ENCODE measurements at places on chromosomes 5 and 9.

GRCh38 chr5:44779167-44779566 is 29.6 kb upstream of the MRPS30 start:
- DNase-seq = no peak

DNA sequence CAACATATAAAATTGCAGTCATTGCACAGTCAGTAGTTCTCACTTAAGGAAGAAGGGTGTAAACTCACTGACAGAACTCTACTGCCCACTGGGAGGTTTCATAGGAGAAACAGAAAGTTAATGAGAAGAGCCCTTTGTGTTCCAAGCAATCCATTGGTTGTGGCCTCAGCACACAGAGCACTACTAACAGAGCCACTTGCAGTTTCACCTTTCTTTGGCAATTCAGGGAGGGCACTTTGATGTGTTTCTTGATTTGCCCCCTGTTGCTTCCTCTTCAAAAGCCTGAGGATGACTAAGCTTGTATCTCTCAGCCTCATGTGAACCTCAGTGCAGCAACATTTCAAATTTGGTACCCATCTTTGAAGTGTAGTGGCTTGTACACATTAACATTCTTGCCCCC is 409.4 kb downstream of the DMRTA1 start:
- no peak for DNase-seq

- DNase-seq = no peak
Measured at GRCh38 chr9:3299872-3300271, 225.9 kb downstream of the RFX3 start.

DNA sequence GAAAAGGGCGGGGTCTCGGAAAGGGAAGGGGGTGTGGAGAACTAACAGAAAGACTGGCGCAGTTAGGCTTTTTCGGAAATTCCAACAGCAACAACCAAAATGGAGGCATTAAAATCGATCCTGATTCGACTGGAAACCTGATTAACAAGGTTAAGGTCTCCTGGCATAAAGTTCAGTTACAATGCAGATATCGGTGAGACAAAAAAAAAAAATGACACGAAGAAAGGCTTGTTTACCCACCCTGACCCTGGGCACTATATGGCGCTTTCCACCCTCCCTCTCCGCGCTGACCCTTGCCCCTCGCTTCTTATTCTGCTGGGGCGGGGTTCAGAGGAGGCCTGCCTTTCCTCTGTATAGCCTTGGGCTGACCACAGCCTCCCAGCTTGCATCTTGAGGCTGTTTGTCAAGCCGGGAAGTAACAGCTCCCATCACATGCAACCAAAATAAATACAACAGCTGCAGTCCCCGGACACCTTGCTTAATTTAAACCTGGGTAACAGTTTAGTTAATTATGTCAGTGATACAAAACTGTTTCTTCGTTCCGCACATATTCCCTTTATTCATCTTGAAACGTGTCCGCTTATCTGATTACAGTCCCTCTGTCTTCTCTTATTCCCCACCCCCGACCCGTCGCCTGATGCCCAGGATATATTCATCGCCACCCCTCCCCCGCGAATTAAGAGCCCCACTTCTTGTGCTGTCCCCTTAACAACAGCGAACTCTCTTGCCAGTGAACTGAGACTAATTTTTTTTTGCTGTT is 795 bp upstream of the PJA2 start:
- DNase-seq = peak; percentile 74

- no peak for DNase-seq
Measured at GRCh38 chr5:144122081-144122480, 48.4 kb downstream of the YIPF5 start.

- DNase-seq = no peak
Measured at GRCh38 chr5:26877154-26877553, 161.2 kb downstream of the CDH9 start.

DNA sequence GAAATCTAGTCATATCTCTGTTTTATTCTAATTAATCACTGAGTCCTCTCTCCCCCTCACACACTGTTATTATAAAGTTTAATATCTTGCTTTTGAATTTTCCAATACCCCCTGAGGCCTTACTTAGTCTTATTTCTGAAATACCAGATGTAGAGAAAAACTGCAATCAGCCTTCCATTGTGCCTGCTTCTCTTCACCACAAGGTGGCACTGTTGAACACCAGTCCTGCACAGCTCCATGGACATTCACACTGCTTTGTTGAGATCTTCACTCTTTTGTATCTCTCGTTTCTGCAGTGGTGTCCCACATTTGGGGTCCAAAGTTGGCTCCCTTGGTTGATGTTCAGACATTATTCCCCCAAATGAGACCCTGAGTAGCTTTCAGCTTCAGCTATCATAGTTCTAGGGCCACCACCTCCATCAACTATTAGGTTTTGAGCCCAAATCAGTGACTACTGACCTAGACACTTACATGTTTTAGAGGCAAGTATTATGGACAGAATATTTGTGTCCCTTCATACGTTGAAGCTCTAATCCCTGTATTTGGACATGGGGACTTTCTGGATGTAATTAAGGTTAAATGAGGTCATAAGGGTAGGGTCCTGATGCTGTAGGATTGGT is 24.3 kb downstream of the BOD1 start:
- DNase-seq = no peak

DNA sequence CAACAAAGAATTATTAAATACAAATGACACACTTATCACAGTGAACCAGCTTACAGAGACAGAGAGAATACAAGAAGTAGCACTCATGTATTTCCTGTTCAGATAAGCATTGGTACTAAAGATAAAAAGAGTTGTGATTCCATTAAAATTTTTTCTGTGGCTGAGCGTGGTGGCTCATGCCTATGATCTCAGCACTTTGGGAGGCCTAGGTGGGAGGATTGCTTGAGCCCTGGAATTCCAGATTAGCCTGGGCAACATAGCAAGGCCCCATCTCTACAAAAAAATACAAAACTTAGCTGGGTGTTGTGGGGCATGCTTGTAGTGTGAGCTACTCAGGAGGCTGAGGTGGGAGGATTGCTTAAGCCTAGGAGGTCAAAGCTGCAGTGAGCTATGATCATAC is 32.9 kb downstream of the FCHO2 start:
- no peak for DNase-seq

- DNase-seq = no peak
Measured at GRCh38 chr5:1348986-1349245, 4.0 kb upstream of the CLPTM1L start.

DNA sequence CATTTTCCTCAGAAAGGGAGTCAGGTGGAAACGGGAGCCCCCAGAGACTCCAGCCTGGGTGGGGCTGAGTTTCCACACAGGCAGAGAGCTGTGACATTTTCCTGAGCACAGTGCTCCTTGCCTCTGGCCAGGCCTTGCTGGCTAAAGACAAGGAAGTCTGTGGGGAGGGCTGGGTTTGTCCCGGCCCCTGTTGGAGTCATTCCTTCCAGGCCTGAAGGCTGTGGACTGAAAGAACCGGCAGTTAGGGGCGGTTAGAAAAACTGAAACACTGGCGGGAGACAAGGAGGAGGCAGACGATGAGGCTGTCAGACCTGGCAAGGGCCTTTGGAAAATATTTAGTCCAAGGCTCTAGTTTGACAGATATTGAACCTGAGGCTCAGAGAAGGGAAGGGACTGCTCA is 29.9 kb downstream of the COL15A1 start:
- no peak for DNase-seq

DNA sequence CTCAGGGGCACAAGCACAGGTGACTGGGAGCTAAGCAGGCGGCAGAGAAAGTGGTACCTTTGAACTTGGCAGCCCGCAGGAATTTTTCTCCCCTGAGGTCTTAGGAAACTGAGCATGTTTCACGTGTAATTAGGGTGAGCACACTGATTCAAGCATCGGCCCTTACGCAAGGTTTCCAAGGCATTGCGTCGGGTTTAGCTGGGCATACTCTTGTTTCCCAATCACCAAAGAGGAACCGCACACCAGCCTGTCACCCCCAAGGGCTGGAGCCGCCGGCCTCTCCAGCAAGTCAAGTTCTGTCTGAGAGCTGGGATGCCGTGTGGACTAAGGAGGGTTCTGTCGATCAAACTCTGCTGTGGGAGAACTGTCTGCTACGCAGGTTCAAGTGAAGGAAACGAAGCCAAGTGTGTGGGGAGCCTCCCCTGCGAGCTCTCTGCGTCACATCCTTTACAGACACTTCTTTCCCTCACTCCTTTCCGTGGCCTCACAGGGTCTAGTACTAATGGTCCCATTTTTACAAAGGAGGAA is 53.0 kb downstream of the ERGIC1 start:
- no peak for DNase-seq

DNA sequence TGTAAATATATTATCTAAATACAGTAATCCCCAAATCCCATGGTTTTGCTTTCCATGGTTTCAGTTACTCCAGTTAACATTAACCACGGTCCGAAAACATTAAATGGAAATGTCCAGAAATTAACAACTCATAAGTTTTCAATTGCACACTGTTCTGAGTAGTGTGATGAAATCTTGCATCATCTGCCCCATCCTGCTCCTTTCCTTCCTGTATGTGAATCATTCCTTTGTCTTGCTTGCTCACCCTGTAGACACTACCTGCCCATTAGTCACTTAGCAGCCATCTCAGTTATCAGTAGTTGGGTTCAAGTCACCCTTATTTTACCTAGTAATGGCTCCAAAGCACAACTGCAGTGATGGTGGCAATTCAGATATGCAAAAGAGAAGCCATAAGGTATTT is 1568.5 kb upstream of the WWC1 start:
- DNase-seq = no peak

GRCh38 chr5:176355400-176356178 is 6.0 kb downstream of the KIAA1191 start:
- DNase-seq = no peak

GRCh38 chr5:93246090-93246855 is 334.7 kb downstream of the NR2F1-AS1 start:
- no peak for DNase-seq

Data from activated CD8-positive, alpha-beta memory T cell treated with anti-CD3 and anti-CD28 coated beads, Interleukin-2, amount 10 ng/mL, durations not matched to agents 7 days and 5 days (primary cell).